ENCODE measurements at places on chromosomes 1 and 21.

- no peak for DNase-seq
Observed at GRCh38 chr1:235864931-235865525, 1.7 kb downstream of the LYST start.

GRCh38 chr1:96820671-96821070 is 99.1 kb downstream of the PTBP2 start:
- no peak for DNase-seq

- DNase-seq: no peak
Observed at GRCh38 chr1:117113199-117113598, 8.3 kb downstream of the TRIM45 start.

DNA sequence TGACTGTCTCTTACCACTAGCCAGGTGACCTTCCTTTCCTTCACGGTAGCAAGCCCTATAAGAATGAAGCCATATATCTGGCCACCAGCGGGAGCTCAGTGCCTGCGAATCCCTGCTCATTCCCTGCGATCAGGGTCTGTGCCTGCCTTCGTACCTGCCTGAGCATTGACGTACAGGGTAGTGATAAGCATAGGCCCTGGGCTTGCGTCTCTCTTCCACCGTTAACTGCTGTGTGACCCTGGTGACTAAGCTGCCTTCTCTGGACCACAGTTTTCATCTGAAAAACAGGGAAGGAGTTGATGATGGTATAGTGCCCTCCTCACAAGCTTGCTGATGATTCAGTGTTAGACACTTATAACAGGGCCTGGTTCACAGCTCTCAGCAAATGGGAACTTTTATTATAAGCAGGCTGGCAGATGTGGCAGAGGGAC is 4.1 kb downstream of the ZC3H12A start:
- no peak for DNase-seq

DNA sequence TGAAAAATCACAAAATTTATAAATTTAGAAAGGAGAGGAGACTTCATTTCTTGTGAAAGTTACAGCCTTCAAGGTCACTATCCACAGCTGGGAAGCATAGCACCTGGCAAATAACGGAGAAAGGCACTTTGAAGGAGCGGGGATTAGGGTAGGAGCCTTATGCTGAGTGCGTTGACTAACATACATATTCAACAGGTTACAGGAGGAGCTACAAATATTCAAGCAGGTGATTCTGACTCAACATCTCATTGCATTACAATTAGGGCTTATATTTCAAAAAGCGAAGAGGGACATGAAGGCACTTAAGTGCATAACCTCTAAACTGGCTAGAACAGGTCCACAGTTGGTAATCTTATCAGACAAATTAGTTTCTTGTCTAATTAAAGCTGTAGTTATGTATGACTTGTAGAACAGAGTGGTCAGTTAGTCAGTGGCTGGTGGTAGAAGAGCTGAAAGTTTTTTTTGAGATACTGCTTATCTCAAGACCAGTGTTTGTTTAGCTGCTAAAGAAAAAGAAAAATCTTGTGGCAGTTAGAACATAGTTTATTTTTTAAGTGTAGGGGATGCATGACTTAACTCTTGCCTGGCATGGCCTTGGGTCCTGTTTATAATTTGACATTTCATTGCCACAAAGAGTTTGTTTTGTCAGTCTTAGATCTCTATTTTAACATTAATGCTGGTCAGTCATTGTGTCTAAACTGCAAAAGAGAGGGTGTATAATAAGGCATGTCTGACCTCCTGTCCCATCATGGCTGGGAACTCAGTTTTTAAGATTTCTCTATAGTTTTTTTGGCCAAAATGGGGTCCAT is 311.5 kb downstream of the DUSP10 start:
- DNase-seq: no peak

- DNase-seq: no peak
Observed at GRCh38 chr1:223083831-223084230, 59.2 kb downstream of the TLR5 start.
